ENCODE measurements at places on chromosomes 5 and 9.

DNA sequence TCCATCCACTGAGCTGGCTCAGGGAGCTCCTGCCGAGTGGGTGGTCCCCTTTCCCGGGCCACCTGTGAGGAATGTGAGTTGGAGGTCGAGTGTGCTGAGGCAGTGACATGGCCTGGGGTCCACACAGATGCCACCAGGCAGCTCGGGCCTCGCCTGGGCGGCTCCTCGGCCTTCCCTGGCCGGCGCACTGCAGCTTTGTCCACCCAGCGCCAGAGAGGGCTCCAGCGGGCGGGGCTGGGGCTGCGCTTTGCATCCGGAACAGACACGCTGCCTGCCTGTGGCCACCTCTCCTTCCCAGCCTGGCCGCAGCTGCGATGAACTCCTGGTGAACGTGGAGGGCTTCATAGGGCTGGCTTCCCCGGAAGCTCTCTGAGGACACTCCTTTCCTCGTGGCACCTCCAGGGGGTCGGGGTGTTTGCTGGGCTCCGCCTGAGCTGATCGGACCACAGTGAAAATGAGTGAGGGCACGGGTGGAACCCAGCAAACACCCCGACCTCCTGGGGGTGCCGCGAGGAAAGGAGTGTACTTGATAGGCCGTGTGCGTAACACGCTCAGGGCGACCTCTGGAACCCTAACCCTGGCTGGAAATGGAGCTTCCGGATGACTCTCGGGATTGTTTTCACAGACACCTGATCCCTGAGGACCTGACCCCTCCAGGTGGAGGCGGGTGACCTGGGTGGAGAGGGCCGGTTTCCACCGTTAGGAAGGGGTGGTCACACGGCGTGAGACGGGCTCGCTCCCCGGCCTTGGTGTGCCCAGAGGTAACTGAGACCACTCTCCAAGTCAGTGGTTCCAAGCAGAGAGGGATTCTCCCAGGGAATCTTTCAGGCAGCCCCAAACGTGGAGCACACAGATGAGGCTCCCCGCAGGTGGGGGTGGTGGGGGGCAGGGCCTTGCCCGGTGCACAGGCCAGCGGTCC lies 31.8 kb upstream of the RXRA start:
- DNase-seq: no peak

DNA sequence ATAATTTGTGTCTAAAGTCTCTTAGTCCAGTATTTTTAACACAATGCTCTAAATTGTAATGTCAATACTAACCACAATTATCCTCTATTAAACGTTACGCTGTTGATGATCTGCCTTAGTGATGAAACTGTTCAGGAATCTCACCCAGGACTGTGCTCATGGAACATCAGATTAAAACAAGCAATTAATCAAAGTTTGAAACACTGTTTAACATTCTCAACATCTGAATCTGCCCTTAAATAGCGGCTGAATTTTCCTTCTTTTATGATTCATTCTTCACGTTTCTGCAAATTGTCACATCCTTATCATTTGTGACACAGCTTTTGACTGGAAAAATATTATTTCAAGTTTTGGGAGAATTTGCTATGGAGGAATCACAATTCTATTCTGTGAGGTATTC lies 113.8 kb downstream of the MARCHF11 start:
- no peak for DNase-seq

- DNase-seq: peak; percentile 27
Observed at GRCh38 chr5:39713250-39713916, 288.6 kb upstream of the DAB2 start.

GRCh38 chr5:6166698-6167394 lies 211.5 kb downstream of the MED10 start:
- no peak for DNase-seq

DNA sequence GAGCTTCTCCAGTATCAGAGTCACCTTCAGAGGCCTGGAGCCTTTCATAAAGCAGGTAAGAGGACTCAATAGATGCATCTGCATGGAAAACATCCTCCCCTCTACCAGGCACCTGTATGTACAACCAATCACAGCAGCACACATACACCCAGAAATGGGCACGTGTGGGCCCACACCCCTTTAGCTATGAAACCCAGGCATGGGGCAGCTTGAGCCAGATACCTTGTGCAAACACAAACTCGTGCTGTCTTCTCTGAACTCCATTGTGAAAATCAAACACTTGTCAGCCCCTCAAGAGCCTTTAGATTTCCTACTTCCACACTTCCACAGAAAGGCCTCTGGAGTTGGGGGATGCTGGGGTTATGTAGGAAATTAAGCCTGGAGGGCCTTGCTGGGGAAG lies 1.1 kb upstream of the CSF2 start:
- no peak for DNase-seq

DNA sequence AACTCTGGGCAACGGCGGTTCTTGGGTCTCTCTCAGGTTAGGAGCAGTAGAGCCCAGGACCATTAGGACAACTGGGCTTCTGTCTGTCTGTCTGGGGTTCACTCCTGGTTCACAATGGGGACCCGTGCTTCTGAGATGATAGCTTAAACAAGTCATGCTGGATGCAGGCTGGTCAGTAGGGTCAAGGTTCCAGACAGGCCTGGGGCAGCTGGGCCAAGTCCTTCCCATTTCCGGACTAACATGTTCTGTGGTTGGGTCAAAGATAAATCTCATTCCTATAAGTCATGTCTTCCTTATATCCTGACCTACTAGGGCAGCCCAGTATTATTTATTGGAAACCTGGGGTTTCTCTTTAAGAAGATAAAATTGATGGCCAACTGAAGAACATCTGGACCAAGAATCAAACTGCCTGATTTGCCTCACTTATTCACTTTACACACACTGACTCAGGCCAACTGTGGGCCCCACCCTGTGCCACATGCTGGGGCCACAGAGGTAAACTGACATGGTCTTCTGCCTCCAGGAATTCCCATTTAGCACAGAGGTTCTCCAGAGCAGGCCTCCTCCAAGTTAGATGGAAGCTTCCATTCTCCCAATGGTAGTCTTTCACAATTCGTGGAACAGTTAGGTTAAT lies 8.3 kb downstream of the HDHD3 start:
- no peak for DNase-seq

- no peak for DNase-seq
Observed at GRCh38 chr5:99243111-99243510, 314.3 kb upstream of the CHD1 start.

DNA sequence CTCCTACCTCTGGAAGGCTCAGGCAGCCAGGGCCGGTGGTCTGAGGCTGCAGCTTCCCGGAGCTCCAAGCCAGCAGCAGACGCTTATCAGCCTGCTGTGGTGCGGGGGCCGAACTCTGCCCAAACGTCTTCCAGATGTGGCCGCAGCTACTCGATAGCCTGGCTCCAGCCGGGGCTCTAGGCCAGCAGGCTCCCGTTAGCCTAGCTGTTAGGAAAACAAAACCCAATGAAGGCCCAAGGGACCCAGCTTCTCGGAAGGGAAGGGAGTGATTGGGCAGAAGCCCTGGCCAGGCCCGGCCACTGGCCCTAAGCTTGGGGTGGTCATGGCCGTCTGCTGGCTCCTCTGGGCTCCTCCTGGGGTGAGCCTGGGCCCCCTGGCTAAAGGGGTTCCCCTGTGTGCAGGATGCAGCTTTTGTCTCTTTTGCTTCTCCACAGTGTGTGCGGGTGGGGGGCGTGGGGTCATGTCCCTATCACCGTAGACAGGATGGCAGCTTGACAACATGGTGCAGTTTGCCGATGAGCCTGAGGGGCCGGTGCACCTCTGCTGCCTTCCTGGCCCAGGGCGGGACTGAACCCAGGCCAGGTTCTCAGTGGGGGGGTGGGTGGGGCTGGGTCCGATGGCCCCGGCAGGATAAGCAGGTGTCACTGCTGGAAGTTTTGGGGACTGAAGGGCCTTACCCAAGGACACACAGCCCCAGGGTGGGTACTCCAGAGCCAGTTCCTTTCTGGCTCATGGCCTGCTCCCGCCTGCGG lies 18.7 kb downstream of the MYMK start:
- DNase-seq: no peak

GRCh38 chr9:117414220-117414905 lies 494 bp downstream of the ASTN2 start:
- no peak for DNase-seq

DNA sequence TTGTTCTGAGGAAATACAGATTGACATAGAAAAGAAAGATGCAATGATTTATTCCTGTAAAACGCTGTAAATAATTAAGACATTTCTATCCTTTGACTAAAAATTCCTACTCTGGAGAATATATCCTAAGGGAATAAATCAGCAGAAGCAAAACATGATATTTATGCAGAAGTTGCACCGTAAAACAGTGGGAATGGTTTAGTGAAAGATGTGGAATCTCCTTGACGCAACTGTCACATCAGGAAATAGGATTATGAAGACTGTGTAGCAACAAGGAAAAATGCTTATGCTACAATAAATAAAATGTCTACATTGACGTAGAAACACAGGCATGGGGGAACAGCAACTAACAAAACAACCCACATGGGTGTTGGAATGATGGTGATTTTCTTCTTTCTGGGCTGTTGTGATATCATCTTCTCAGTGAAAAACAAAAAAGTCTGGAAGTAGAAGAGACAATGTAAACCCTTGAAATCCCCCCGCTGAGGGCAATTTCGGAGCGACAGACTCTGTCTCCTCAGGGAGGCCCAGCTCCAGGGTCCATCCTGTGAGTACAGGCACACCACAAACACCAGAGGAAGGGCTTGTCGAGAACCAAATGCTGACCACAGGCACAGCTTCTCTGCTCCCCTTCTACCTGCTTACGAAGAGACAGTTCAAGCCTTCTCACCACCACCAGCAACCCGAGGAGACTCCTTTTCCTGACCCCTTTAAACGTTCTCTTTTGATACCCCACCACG lies 25.2 kb downstream of the COL23A1 start:
- DNase-seq: no peak

- no peak for DNase-seq
Observed at GRCh38 chr5:38758774-38759600, 86.8 kb upstream of the OSMR start.

DNA sequence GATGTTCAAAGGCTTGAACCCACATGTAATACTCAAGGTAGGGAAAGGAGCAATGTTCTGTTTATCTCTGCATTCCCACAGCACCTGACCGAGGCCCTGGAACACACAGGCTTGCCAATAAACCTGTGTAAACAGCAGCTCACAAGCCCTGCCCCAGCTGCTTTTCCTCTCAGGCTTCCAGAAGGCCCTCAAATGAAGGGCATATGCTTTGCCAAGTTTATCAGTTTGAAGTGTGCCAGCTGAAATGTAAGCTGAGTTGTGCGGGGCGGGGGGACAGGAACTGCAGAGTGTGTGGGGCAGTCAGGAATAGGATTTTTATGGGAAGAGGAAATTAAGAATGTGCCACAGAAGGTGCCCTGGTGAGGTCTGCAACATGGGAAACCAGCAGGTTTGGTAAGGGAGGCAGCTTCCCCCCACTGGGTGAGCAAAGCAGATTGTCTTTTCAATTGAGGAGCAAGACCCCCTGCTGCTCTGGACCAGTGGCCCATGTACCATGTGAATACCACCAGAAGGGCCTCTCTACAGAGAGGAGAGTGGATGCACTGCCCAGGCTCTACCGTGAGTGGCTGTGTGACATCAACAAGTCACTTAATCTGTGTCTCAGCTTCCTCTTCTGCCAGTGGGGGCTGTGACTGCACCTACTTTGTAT lies 194.8 kb downstream of the SPOCK1 start:
- no peak for DNase-seq

GRCh38 chr5:158246661-158247060 lies 387.7 kb upstream of the CLINT1 start:
- DNase-seq: no peak

DNA sequence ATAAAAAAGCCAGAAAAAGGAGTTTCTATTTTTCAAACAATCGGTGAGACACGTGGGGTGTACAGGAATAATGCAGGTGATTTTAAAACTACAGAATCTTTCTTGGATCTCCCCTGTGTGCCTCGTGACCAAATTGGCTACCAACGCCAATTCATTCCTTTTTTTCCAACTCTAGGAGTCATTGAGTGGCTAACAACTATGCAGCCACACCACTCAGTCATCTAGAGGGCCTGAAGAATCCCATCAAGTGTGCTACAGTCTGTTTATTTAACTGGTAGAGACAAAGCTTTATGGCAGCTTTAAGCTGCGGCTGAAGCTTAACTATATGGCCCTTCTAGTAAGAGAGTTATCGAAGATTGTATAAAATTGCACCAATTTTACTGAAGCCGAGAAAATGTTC lies 113.1 kb upstream of the NIPBL start:
- DNase-seq: peak; percentile 29

DNA sequence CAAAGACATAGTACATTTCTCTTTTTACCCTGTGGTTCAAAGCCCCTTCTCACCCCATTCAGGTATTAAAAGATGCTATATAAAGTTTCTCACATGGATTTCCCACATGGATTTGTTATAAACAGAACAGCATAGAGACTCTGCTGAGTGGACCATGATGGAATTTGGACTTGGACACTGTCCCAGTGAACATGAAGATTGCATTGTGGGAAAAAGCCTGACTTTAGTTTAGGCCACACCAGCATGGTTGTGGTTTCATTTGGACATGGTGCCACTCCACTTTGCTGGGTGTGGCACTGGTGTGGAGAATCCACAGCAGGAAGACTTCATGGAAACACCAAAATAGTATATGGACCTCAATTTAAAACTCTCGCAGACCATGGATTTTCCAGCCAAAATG lies 124.6 kb downstream of the ARHGAP26 start:
- no peak for DNase-seq
